ENCODE measurements at places on chromosomes 4 and X. TPM values are rescaled to one million over a fixed set of nuclear protein-coding genes. Genes with fewer than 3 reads are reported as not detected.
A peak's percentile ranks its signal among the peaks of the same experiment; 100 is the strongest.

DNA sequence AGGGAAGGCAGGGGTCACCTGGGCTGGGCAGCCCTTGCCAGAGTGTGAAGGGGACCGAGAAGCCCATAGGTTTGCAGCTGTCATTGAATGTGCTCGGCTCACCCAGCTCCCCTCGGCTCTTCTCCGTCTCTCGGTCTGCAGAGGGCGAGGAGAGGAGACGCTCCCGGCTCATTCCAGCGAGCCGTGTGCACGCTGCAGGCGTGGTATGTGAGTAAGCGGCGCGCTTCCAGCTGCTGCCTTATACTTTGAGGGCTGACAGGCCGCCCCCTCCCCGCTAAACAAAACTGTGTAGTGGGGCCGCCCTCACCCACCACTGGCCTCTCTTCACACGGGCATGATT lies 23.0 kb upstream of the BCORL1 start:
- DNase-seq = no peak

GRCh38 chrX:12988797-12989196 lies 13.9 kb downstream of the TMSB4X start:
- DNase-seq = peak; percentile 74

GRCh38 chr4:95552942-95553550 lies 4.3 kb upstream of the UNC5C start:
- no peak for DNase-seq

GRCh38 chr4:73990988-73991741 lies 3.2 kb upstream of the PPBP start:
- no peak for DNase-seq

- no peak for DNase-seq
Measured at GRCh38 chrX:42933187-42933586, 155.2 kb upstream of the PPP1R2C start.

DNA sequence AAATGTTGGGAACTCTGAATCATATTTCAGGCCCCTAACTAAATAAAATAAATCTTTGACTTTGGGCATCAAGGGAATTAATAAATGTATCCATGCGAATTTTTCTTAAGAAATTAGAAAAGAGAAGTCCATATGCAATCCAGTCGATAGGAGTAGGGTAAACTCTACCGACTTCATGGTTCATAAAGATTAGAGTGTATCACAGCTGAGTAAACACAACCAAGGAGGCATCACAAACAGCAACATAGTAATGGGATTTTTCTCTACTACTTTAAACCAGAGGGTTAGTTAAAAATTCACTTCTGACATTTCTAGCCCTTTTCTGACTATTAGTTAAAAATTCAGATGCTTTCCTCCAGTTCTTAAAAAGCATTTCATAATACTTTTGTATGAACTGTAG lies 19.9 kb downstream of the SEPTIN11 start:
- DNase-seq = no peak

- no peak for DNase-seq
Measured at GRCh38 chr4:153814789-153815188, 25.9 kb upstream of the SFRP2 start.

GRCh38 chrX:12234534-12235329 lies 96.5 kb downstream of the FRMPD4 start:
- DNase-seq = no peak

- DNase-seq = no peak
Measured at GRCh38 chr4:153808175-153808574, 19.3 kb upstream of the SFRP2 start.

GRCh38 chr4:102760645-102761295 lies at the start of gene MANBA:
MANBA (minus strand) TSS chr4:102760968; CDS start chr4:102760894, 74 bp downstream.
- DNase-seq = no peak

GRCh38 chr4:121376097-121376496 lies 4.7 kb downstream of the QRFPR start:
- no peak for DNase-seq

GRCh38 chrX:128106630-128107029 lies 54.4 kb upstream of the ACTRT1 start:
- DNase-seq = no peak

DNA sequence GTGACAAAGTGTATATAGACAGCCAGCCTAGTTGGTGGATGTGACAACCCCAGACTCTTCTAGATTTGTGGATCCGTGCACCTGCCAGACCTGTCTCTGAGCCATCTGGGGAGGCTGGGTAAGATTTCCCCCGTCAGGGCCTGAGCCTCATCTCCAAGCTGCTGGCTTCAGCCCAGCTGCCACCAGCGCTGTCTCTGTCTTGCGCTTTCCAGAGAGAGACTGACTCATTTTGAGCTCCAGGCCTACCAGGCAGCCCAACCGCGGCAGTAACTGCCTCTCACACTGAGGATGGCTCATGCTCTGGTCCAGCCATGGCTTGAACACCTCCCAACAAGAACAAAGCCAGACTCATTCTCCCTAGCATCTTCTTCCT lies 26.4 kb downstream of the NOP14 start:
- no peak for DNase-seq

GRCh38 chr4:10096201-10096977 lies 20.2 kb downstream of the WDR1 start:
- no peak for DNase-seq

DNA sequence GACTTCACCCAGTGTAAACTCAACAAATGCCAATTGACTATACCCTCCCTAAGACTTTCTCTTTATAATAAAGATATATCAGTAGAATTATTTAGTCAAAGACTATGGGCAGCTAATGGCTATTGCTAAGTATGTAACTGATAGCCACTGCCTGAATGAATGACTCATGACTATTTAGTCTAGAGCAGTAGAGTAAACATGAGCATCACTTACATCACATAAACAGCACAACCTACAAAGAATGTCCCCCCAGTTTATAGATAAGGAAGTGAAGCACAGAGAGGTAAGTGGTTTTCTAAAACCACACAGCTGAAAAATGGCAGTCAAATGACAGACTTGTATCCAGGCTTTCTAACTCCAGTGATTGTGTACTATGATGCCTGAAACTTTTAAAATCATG lies 507.0 kb downstream of the PPARGC1A start:
- no peak for DNase-seq

DNA sequence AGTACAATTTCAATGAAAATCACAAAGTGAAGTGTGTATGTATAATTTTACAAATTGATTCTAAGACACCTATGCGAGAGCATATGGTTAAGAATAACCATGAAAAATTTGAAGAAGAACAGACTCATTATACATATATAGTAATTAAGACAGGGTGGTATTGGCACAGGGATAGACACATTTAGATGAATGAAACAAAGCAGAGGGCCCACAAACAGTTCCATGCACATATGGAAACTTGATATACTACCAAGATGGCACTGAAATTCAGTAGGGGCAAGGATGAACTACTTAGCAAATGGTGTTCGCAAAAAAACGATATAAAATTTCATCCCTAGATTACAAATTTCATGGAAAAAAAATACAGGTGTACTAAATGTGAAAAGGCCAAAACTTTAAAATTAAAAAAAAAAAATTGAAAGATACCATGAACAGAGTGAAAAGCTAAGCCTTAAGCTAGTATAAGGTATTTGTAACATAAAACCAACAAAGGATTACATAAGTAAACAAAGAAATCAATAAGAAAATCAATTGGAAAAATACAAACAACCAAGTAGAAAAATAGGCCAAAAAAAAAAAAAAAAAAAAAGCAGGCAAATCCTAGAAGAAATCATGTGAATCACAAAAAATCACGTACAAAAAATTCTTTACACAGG lies 85.4 kb downstream of the RASL11B start:
- DNase-seq = no peak

DNA sequence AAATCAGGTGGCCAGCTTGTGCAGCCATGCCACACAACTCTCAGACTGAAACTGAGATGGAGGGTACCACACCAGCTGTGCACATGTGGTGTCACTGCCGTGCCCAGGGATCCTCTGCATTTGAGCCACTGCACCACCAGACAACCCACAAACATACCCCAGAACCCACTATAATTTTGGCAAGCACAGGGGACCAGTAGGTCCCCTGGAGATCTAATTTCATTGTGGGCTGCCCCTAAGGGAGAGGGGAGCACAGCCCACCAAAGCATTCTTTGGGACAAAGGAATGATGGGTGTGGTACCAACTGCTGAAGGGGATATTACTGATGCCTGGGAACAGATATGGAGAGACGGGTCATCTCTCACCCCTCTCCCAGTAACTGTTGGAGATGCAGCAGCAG lies 140.9 kb downstream of the EFHC2 start:
- DNase-seq = no peak

- DNase-seq = peak; percentile 26
Measured at GRCh38 chr4:110508827-110509710, 33.1 kb downstream of the ENPEP start.

GRCh38 chrX:72107320-72107719 lies 24.4 kb downstream of the RTL5 start:
- DNase-seq = no peak

- no peak for DNase-seq
Measured at GRCh38 chr4:186039697-186040096, 29.3 kb upstream of the TLR3 start.

DNA sequence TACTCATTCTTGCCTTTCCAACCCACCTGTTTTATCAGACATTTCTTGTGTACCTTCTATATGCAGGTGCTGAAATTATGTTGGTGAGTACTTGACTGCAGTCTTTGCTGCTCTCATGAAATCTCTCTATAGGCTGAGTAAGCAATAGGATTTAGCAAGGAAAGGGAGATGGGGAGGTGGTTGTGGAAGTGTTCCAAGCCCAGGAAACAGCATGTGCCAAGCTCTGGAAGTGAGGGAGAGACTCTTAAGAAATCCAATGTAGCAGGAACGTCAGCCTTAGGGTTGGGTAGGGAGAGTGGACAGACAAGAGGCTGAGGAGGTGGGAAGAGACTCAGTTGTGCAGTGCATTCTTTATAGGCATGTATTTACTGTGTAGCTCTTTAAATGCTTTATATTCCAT lies 5.6 kb downstream of the SEPTIN11 start:
- DNase-seq = no peak

DNA sequence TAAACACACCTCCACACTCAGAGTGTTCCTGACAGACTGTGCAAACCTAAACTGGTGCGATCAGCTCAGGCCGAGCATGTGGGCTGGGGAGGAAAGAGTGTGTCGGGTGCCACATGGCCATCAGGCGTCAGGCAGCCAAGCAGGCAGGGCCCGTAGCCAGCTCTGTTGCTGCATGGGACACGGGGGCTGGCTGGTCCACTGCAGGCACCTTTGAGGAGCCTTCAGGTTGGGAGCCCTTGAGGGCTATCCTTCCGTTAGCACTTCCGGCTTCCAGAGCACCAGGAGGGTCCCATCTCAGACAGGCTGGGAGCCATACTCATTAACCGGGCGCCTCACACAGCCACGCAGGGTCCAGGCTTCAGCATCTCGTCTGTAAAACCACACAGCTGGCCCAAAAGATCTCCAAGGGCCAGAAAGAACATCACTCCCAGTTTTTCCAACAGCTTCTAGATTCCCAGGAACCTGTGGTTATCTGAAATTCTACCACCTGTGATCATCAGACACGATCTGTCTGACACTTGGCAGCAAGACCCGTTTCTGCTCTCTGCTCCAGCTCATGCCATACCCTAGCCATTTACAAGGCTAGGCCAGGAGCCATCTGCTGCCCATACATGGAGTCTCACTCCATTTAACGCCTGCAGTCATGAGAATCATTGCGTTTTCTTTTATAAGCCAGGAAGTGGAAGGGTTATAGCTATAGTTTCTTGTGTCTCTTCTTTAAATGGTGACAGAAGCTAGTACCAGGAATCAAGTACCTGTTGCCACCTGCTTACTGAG lies 87.5 kb downstream of the NSUN7 start:
- no peak for DNase-seq

DNA sequence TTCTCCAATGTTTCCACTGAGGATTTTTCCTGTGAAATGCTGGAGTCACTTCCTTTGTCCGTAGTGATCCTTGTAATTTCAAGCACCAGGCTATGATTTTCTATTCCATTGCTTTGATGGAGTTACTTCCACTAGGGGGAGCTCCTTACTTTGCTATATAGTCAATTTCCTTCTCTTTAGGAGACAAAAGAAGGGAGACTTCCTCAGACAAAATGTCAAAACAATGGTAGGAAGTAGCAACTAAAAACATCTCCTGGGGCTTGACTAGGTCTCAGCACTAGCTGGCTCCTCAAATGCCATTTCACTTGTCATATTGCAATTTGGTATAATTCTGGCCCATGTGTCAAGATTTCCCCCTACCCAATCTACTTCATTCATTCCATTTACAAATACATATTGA lies 24.1 kb downstream of the ZCCHC12 start:
- peak; percentile 36 for DNase-seq

DNA sequence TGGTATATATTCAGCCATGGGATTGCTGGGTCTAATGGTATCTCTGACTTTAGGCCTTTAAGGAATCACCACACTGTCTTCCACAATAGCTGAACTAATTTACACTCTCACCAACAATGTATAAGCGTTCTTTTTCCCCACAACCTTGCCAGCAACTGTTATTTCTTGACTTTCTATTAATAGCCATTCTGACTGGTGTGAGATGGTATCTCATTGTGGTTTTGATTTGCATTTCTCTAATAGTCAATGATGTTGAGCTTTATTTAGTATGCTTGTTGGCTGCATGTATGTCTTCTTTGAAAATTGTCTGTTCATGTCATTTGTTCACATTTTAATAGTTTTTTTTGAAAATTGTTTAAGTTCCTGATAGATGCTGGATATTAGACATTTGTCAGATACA lies 235.2 kb downstream of the HEPH start:
- no peak for DNase-seq

GRCh38 chr4:123315617-123316016 lies 81.0 kb upstream of the SPRY1 start:
- DNase-seq = no peak

- DNase-seq = no peak
Measured at GRCh38 chr4:26197018-26197779, 123.6 kb upstream of the RBPJ start.

- no peak for DNase-seq
Measured at GRCh38 chrX:107445146-107445545, 4.3 kb upstream of the FRMPD3 start.

DNA sequence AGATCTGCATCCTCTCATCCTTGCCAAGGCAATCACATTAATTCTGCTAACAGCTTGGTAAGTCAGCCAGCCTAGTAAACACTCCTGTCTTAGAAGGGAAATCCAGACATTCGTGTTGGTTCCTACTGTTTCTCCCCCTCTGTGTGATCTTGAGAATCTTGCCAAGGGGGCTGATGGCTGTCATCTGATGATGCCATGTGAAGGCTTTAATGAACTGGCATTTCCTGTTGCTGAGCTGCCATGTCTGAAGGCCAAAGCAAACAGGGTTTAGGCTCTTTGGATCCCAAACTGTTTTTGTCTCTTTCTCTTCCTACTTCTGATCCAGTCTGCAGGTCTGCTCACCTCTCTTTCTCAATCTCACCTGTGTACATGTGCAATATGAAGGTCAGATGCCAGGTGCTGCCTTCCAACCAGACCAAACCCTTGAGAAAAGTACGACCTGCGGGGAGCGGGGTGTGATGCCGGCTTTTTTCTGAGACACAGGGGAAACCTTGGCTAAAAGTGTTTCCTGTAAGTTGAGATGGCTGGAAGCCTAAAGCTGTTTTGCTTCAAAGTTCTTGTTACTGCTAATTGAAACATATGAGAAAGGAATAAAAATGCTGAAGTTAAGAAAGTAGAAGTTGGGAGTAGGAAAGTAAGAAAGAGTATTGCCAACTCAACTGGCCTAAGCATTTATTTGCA lies 532.9 kb downstream of the ANKRD50 start:
- no peak for DNase-seq

GABRA4 gene
- total RNA-seq = not detected

SYNPO2 gene
- under 0.01 TPM for total RNA-seq

USP26 gene
- total RNA-seq = not detected
